Globus pallidus (tissue), 1 donor: ENCODE measurements at places on chromosomes 1 and 21.
A peak's percentile ranks its signal among the peaks of the same experiment; 100 is the strongest.

- DNase-seq: no peak
Measured at GRCh38 chr1:150787455-150787854, 20.6 kb downstream of the CTSK start.

DNA sequence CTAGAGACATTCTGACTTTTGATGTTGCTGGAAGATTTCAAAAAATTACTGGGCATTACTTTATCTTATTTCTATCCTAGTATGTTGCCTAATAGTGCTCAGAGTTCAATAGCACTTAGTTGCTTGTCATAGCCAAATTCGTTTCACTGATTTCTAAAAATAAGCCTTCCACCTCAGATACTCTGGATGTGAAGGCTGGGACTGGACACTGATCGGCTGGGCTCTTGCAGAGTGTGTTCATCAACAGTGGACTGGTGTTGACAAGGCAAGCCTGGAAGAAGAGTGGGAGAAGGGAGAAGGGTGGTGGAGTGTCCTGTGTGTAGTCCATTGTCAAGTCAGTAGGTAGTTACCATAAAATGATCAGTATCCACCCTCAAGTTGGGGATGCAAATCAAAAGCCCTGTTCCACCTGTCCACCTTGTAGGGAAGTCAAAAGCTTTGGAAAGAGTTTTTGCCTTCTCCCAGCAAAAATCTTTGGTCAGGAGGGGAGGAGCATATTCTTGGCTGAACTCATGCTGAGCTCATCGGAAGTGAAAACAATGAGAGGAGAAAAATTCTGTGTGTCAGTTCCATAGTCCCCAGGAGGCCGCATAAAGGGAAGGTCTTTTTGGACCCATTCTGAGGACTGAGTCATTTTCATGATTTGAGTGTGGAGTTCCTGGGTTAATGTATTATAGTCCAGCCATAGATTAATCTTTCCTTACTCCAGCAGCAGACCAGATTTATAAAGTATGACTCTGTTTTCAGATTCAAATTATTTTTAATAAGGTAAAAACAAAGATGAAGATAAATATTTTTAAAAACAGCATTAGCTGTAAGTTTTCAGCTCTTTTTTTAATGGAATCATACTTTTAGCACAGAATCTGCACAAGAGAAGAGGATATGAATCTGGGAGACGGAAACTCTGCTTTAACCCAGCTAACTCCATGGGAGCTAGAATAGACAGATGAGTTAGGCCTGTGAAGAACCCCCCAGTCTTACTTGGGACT lies 99.5 kb upstream of the BMP8A start:
- DNase-seq: peak; percentile 81

DNA sequence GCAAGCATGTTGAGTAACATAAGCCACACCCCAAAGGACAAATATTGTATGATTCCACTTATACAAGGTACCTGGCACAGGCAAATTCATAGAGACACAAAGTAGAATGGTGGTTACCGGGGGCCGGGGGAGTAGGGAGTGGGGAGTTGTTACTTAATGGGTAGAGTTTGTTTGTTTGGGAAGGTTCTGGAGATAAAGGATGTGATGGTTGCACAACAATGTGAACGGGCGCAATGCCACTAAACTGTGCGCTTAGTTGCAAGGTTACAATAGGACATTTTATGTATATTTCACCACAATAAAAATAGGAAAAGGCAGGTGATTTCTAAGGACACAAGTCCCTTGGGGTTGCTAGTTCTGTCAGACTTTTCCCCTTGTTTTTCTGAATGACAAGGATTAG lies 516.6 kb downstream of the KIF26B start:
- DNase-seq: no peak

- DNase-seq: peak; percentile 89
Measured at GRCh38 chr1:24619376-24619775, 23.7 kb upstream of the SRRM1 start.

DNA sequence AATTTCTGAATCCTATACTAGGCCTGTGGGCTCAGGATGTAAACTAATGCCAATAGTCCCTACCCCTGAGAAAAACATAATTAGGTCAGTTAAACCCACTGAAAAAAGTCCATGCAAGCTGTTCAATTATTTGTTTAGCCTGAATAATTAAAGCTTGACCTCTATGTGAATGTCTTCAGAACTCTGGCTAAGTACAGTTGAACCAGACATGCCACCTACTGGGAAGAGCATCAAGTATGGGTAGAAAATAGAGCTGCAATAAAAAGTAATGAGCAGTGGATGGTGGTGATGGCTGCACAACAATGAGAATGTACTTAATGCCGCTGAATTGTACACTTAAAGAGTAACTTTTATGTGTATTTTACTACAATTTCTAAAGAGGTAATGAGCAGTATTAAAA lies 23.6 kb upstream of the SLC19A2 start:
- DNase-seq: no peak

DNA sequence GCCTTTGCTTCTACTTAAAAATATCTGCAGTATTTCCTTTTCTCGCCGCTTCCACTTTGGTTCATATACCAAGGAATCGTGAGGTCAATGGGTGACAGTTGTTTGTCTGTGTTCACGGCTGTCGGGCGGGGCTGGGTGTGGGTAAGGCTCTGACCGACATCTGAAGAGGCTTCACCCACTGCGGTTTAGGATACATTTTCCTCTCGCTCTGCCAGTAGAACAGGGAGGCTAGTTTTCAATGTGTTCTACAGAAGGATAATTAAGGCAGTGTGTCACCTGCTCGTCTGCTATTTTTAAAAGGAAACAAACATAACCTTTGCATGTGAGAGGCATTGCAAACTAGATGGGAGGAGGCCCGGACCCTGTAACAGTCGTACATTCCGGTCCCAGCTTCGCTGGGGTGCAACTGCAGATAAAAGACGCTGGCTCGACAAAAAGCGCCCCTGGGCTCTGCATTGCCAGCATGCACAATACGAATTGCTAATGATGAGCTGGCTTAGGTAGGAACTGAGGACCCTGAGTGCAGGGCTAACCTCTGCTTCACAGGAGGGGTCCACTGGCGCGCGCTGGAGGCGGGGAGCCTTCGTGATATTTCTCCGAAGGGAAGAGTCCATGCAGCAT lies 8.5 kb upstream of the ERG start:
- no peak for DNase-seq

DNA sequence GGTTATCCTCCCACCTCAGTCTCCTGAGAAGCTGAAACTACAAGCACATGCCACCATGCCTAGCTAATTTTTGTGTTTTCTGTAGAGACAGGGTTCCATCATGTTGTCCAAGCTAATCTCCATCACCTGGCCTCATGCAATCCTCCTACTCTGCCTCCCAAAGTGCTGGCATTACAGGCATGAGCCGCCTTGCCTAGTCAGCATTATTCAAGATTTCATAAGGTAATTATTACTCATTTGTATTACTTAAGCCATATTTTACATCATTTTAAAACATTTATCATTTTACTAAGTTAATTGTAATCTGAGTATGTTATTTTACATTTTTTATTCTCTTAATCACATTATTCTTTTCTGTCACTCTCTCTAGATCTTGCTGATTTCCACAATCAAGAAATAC lies 1575.6 kb downstream of the NCAM2 start:
- no peak for DNase-seq

DNA sequence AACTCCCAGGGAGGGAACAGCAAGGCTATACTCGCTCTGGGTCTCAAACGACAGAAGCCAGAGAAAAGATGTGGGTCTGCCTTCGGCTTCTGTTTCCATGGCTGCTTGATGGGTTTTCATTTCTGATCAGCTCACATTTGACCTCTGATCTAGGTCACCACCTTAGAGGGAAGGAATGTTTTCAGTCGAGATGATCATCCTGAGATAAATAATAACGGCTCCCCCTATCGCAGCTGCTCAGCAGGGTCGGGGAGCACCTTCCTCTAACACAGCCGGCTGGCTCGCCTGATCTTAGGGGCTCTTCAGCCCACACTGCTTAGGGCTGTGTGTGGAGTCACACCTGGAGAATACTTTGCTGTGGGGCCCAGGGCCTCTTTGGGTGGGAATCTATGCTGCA lies 53.1 kb upstream of the ZNF648 start:
- DNase-seq: no peak

DNA sequence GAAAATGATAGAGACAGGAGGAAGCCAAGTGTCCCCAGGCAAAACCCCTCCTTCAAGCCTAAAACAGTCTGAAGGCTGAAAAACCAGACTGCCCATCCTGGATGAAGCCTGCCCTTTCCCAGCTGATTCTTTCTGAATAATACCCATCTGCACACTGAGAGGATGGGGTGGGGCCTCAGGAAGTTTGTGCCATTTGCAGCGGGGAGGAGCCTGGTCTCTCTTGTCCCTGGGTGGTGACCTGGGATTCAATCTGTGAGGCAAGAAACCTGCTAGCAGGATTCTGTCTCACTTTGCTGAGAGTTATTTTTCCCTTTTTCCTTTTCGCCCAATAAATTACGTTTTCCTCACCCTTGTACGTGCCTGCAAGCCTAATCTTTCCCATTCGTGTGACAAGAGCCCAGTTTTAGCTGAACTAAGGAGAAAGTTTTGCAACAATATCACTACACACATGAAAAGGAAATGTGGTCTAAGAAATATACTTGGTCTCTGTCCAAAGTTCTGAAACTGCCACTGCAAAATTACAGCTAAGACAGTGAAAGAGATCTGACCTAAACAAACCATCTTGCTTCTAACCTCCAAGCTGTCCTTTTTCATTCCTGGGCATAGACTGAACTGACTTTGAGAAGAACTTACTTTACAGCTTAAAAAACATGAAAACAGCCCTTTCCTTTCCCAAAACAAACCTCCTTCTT lies 105.0 kb downstream of the COP1 start:
- no peak for DNase-seq

GRCh38 chr1:204094313-204094729 lies 21.4 kb downstream of the SOX13 start:
- DNase-seq: no peak
